NCI-H446 treated with DMSO at 0.1 percent for 48 hours (cell line): ENCODE measurements at places on chromosomes 16 and 17.

- no peak for DNase-seq
Measured at GRCh38 chr16:64397042-64397441, 724.8 kb downstream of the CDH11 start.

GRCh38 chr16:74076568-74076967, 220.0 kb upstream of the PSMD7 start:
- no peak for DNase-seq

GRCh38 chr16:89025636-89026035, 48.6 kb upstream of the CBFA2T3 start:
- no peak for DNase-seq

- DNase-seq: no peak
Measured at GRCh38 chr16:84378567-84378966, 10.2 kb downstream of the ATP2C2 start.

GRCh38 chr17:12719948-12720347, 54.3 kb downstream of the MYOCD start:
- DNase-seq: no peak

DNA sequence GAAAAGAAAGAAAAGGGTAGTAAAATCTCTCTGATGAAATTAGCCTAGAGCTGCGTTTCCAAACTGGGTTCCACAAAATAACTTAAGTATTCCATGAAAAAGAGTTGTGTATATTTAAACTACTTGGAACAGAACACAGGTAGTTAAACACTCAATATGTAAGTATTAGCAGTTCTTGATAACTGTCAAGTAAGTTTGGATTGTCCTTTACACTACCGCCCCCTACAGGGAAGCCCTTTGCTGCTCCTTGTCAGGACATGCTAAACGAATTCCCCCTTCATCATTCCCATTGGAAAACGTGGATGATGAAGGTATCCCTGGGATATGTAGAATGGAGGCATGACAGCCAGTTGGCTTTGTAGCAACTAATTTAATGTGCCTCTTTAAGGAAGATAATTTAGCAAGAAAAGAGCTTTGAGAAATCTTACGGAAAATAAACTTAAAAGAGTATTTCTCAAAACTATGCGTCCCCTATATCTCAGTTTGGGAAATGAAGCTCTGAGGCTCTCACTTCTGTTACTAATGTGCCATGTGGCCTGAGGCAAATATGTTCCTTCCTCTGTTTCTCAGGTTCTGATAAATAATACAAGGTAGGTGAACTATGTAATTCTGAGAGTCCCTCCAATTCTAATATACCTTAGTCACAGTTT, 18.8 kb downstream of the NCBP3 start:
- peak; percentile 0 for DNase-seq

DNA sequence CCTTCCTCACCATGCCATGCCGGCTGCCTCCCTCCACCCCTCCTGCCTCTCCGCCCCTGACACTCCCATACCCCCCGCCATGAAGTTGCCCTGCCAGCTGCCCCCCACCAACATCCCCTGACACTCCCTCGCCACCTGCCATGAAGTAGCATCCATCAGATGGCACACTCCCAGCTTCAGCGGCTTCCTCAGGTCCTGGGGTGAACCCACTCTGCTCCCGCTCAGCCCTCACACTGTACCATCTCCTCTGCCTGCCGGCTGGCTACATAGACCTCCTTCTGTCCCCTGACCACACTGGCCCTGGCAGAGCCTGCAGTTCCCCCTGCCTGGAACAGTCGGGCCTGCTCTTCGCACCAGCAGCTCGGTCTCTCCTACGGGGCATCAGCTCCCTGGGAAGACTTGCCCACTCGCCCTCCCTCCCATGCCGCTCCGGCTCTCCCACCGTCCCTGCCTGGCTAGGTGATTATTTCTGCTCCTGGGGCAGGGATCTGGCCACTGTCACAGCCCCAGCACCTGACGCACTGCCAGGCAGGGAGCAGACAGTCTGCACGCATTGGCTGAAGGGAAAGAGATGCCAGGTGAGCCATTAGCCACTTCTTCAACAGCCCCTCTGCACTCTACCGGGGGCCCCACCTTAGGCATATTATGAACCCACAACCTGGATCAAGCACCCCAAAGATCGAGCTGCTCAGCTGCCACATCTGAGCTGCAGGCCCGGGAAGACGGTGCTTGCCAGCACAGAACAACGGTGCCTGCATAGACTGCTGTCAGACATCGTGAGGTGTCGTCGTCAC, 9.0 kb downstream of the CANT1 start:
- no peak for DNase-seq

GRCh38 chr16:79400462-79401149, 199.9 kb downstream of the MAF start:
- DNase-seq: no peak

- DNase-seq: no peak
Measured at GRCh38 chr17:19805006-19805405, 56.9 kb upstream of the ALDH3A1 start.

DNA sequence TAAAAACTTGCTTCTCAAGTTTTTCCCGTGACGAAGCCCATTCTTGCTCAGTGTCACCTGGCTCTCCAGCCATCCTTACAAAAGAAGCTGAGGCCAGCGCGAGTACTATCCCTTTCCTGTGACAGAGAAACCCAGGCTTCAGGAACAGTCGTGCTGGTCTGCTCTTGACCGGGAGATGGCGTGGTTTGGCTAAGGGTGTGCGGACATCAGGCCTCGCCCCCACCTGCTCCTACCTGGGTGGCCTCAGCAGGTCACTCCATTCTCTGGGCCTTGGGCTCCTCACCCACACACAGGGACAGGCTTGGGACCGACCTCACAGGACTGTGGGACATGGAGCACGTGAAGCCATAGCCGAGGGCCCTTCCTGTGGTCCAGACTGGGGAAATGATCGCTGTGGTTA, 75.2 kb upstream of the CIBAR2 start:
- DNase-seq: no peak

- DNase-seq: no peak
Measured at GRCh38 chr16:68194251-68194650, 41.7 kb downstream of the ESRP2 start.

DNA sequence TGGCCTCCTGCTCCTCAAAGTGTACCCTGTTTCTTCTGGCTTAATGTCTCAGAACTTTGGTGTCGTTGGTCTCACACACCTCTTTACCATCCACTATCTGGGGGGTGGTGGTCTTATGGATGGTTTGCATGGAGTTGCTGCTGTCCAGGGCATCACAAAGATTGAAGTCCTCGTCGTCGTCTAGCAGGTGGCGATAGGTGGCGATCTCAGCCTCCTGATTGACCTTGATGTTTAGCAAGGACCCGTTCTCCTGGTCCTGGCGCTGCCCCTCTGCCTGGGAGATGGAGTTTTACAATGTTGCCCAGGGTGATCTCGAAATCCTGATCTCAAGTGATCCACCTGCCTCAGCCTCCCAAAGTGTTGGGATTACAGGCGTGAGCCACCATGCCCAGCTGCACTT, 31.1 kb upstream of the HELZ start:
- DNase-seq: no peak

DNA sequence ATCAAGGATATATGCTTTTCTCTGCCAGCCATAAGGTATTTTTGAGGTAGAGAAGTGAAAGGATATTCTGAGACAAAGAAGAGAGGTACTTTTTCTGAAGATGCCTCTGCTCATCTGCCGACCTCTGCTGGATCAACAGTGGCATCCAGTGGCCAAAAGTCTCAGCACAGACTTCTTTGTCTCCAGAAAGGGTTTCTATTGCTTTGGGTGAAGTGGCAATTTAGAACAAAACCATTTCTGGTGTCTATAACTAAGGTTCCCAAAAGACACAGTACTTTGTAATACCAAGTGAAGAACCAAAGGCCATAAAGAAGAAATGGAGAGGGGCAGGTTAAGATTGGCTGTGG, 155.2 kb upstream of the C17orf78 start:
- no peak for DNase-seq

DNA sequence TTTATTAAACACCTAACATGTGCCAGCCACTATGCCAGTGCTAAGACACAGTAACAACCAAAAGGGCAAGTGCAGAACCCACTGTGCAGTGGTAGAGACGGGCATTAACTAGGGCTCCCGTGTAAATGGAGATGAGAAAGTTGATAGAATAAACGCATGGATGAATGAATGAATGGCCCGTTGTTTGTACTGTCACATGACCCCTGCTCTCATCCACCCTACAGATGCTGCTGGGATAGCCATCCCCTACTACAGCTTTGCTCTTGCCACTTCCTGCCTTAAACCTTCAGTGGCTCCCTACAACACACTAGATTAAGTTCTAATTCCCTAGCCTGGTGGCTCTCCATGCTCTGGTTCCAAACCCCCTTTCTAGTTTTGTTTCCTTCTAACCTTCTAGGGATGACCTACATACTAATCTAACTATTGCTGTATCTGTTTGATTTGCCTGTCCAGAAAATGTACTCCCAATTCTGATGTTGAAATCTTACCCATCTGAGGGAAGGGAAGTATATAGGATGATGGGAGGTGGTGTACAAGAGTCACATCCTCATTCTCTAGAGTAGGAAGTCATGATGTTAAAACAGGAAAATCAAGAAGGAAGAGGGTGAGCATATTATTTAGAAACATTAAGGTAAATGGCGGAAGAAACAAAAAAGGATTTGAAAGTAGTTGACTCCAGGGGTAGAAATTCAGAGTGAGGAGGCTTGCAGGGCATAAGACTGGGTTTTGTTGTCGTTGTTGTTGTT, 11.4 kb upstream of the TNRC6C start:
- no peak for DNase-seq

DNA sequence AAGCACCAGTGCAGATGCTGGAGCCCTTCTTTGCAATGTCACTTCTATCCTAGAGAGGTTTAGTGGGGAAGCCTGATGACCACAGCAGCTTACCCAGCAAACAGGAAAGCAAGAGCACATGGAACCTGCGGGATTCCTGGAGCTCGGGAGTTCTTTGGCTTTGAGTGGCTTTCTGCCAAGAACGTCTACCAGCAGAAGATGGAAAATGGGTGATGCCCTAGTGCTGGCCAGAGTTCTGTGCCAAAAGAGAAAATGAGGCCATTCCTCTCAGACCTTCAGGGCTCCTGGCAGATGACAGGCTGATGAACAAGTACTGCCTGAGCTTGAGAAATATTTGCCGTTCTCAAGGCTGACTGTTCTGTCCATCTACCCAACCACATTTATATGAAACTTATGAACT, 332.1 kb upstream of the CCL2 start:
- no peak for DNase-seq

DNA sequence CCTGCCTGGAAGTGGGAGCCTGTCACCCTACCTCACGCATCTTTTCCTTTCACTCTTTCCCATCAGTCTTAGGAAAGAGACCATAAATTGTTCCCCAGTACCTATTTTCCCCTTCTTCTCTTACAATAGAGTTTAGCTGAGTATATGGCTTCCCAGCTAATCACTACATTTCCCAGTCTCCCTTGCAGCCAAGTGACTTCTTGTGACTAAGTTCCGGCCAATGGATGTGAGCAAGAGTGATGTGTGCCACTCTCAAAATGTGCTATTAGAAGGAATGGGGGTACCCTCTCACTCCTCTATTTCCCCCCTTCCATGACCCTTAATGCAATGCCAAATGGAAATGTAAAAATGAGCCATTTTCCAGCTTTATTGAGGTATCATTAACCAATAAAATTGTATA, 8.2 kb upstream of the PYY start:
- DNase-seq: no peak

DNA sequence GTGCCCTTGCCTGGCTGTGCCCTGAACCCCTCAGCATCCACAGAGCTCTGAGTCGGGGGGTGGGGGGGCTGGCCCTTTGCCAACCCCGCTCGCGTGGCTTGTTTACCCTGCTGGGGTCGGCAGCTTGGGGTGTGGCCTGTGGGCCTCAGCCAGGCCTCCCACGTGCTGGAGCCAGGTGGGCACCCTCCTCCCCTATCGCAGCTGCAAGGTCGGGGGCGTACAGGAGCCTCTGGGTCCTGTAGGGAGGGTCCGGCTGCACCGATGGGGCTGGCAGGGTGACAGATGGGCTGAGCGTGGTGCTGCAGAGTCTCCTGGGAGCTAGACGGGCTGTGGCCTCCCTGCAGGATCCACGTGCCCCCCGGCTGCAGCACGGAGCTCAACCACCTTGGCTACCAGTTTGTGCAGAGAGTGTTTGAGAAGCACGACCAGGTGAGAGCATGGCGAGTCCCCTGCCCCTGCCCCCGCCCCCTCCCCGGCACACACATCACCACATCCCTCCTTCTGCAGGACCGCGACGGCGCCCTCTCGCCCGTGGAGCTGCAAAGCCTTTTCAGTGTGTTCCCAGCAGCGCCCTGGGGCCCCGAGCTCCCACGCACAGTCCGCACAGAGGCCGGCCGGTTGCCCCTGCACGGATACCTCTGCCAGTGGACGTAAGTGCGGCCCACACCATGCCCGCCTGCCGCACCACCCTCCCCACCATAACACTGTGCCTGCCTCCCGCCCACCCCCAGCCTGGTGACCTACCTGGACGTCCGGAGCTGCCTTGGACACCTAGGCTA, 3.6 kb downstream of the RHOT2 start:
- no peak for DNase-seq

GRCh38 chr17:43891851-43892646, 15.3 kb downstream of the MPP2 start:
- DNase-seq: no peak

DNA sequence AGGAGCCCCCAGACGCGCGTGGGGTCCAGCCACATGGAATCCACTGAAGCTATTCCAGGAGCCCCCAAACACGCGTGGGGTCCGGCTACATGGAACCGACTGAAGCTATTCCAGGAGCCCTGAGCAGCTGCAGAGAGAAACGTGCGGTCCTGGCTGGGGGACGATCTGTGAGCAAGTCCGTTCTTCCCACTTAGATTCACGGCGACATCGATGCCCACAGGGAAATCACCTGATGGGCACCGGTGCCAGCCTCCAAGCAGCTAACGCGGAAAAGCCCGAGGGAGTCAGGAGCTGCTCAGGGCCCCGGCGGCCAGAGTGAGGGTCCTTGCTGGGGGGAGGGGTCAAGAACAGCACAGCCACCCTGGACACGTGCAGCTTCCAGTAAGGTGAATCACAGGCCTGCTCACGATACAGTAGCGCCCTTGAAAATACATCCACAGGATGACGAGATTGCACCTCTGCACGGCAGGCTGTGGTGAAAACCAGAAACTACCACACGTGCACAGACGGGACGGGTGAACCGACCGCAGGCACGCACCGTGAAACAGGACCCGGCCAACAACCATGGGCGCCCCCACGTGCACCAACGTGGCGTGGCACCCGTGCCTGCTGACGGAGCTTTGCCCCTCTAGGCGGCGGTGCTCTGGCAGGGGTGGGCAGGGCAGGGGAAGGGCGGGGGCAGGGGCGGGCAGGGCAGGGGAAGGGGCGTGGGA, 77.7 kb upstream of the GNG13 start:
- no peak for DNase-seq

DNA sequence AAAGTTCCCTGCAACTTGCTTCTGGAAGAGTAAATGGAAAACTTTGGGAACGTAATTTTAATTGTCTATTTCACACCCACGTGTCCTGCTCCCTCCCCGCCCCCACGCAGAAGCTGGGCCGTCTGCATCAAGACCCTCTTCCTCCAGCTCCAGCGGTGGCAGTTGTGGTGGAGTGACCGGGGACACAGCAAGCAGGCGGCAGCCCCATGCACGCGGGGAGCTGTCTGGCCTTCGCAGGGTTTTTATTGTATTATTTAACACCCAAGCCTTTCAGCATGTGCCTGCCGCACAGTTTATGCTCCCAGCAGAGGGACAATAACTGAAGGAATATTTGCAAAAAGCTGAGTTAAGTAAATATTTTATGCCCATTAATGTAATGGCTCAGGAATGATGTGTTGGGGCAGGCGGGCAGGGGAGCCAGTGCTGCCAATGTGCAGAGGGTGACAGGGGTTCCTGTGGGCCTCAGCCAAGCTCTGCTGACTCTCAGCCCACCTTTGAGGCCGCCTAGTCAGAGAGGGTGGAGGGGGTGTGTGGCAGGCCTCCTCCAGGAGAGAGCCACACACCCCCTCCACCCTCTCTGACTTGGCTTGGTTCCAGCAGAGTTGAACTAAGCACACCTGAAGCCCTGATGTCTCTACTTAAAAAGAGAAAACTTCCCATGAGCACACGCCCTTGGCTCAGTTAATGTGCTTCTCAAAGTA, 32.4 kb upstream of the ENPP7 start:
- DNase-seq: no peak
